Activated naive CD4-positive, alpha-beta T cell (primary cell): ENCODE measurements at places on chromosomes 12 and 14.

DNA sequence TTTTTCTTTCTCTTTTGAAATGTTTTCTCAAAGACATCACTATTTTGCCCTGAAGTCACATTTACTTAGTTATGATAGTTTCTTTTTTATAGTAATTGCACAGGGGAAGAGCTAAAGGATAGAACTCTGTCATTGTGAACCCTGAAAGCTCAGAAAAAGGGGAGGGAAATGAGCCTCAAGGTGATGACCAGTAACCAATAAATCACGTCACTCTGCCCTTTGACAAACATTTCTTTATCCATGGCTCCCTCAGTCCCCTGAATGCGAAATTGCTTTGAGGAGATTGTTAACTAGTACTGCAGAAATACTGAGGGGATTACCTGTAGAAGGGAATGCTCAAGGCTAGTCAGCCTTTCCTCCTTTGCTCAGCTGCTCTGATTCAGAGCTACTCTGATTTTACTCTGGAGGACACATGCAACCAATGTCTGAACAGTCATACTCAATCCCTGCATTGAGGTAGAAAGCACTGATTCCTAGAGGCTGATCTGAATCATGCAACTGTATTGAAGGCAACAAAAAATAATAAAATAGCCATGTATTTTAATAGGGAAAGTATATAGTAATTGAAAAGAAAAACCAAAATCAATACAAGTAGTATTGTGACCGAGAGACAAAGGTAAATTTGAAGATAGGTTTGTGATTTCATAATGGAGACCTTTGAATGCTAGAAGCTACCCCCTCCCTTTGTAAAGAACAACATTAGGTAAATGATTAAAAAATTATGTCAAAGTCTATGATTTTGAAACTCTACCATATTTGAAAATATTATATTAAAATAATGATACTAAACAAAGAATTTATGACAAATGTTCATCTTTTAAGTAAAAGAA lies 24.7 kb downstream of the SLCO1B1 start:
- no peak for DNase-seq

DNA sequence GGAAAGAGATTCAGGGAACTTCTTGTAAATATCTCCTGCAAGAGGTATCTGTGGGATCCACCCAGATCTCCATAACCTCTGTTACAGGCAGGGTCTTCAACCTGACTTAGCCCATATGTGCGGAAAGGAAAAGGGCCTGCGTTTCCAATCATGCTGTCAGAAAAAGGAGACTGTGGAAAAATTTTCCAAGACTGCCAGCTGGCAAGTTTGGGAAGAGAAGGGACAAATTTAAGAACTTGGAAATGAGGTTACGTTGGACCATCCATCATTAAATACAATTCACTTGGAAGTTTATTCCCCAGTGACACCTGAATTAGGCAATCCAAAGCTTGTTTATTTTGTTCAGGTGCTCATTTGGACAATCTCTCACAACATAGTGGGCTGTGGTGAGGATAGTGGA lies 13.9 kb downstream of the PTHLH start:
- no peak for DNase-seq

DNA sequence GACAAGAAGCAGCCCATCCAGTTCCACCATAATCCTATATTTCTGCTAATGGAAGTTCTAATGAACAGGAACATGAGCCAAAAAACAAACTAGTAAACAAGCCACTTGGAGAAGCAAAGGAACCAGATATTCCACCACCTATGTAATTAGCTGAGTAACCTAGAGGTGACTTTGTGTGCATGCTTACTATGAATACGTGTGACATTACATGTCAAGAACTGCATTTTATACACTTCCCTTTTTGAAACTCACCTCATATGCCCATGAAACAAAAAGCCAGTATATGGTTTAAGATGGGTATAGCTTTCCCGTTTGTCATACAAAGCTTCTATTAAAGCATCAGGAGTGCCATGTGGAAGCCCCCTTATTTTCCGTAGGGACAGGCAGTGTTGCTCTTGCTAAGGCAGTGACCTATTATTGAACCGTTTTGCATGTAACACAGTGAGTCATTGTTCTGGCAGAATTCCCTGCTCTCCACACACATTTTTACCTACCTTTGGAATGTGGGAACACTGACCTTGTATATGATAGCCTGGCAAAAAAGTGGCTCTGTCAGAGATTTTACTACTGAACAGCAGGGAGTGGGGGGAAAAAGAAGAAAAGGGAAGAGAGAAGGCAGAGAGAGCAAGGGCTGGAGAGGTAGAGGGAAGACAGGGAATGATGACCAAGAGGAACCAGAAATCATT lies 34.8 kb upstream of the FRMD6 start:
- DNase-seq, result no peak

DNA sequence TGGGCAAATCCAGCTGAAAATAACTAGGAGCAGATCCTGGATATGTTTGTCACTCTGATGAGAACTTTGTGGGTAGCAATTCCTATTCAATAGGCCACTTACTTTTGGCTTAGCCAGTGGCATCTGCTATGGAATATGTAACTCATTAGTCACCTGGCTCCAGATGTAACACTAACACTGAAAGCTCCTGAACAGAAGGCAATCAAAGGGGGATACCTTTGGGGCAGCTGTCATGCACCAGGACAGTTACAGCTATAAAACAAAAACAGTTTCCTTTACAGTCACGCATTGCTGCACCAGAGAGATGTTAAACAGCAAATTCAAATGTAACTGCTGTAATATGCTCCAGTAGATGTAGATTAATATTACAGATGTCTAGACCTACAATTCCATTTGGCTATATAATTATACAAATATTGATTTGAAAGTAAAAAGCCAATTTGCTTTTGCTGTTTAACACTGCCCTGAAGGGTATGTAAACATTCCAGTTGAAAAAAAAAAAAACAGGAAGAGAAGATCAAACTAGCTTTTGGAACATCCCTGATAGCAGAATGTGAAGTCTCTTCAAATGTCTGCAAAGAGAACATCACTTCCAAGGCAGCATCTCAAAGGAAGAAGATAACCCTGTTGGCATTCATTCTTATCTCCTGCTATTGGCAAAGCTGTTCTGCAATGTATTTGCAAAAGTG lies 18.4 kb downstream of the RACGAP1 start:
- DNase-seq, result no peak

GRCh38 chr12:102970780-102971179 lies 13.3 kb downstream of the ASCL1 start:
- DNase-seq, result no peak

DNA sequence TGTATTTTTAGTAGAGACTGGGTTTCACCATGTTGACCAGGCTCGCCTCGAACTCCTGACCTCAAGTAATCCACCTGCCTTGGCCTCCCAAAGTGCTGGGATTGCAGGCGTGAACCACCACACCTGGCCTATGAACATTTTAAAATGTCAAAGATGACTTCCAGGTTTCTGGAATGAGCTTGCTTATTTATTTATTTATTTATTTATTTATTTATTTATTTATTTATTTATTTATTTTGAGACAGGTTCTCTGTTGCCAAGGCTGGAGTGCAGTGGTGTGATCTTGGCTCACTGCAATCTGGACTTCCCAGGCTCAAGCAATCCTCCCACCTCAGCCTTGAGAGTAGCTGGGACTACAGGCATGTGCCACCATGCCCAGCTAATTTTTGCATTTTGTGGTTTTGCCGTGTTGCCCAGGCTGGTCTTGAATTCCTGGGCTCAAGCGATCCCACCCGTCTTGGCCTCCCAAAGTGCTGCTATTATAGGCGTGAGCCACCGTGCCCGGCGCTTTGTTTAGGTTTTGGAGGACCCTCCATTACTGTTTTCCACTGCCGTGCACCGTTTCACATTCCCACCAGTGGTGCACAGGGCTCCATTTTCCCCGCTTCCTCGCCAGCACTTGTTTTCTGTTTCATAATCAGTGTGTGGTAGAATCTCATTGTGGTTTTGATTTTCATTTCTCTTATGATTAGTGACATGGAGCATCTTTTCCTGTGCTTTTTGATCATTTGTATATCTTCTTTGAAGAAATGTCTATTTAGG lies 6.4 kb upstream of the CFAP251 start:
- no peak for DNase-seq

DNA sequence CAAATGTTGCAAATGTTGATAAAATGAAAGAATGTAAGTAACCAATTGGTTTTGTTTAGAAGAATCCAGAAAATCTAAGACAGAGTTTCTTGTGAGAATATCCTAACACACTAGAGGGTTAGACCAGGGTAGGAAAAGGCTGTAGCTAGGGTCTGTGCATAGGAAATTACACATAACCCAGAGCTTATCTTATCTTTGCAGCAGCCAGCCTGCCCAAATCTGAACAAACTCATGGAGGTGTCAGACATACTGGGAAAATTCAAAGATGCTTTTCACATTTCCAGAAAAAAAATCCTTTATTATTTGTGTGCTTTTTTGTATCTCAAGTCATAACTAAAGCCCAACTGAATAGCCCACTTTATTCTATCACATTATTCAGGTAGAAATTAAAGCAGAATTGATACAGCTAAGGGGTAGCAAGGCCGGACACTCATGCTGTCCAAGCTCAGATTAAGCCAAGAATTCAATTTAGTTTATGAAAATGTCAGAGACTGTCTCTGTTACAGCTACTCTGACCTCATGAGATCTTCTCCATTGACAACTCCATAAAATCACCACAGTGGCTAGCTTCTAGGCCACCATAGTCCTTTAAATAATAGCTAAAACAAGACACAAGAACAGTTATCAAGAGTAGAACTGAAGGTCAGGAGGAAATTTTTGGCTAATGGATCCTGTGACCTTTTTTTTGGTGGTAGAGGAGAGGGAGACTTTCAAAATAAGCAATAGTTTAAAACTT lies 169.6 kb upstream of the RASSF8 start:
- no peak for DNase-seq

DNA sequence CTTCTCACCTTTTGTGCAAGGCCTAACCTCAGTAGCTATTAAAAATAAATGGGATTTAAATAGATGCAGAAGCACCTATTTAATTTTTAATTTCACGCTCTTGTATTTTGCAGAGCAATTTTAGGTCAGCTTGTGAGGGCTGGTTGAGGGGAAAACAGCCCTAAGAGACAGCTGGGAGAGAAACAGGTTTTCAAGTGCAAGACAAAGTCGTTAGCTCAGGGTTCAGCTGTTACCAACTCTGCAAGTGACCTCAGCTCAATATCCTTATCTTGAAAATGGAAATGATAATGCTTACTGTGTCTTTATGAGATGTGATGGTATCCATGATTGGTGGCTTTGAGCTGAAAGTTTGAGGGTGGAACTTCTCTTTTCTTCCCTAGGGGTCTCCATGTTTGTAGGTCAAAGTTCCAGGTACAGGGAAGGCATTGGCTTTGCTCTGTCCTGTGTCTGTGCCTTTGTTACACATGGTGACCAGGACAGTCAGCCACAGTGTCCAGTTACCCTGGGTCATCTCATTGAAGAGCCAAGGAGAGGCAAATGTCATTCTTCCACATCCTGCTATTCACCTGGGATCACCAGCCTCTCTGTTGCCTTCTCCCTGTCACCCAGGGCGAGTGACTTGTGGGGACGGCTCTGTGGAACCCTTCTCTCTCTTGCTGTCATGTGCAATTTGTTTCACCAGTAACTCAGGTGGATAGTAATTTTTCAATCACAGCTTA lies 100.3 kb downstream of the SAMD4A start:
- DNase-seq, result no peak

DNA sequence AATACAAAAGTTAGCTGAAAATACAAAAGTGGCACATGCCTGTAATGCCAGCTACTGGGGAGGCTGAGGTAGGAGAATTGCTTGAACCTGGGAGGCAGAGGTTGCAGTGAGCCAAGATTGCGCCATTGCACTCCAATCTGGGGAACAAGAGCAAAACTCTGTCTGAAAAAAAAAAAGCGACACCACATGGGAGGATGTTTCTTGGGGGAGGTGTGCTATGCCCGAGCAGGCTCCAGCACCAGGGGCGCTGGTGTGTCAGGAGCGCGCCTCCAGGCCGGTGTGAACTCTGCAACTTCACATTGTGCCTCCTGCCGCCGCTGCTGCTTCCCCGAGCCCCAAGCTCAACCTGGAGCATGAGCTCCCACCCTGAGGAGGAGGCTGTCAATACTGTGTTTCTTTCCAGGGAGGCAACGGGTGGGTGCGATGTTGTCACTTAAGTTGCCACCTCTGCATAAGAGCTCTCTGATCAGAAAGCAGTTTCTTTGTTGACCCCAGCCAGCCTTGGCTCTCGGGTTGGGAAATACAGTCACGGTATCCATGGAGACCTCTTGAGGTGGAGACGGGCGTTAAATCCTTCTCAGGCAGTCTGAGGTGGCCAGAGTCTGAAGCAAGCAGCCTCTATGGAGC lies 18.9 kb downstream of the DEGS2 start:
- DNase-seq, result no peak

GRCh38 chr14:53516261-53516774 lies 363.2 kb upstream of the DDHD1 start:
- no peak for DNase-seq

- DNase-seq, result no peak
Observed at GRCh38 chr14:79586989-79587598, 624.2 kb downstream of the DIO2 start.

GRCh38 chr14:102208741-102209140 lies 69.0 kb downstream of the WDR20 start:
- DNase-seq, result no peak

- no peak for DNase-seq
Observed at GRCh38 chr14:45610318-45610717, 357.3 kb upstream of the MIS18BP1 start.

DNA sequence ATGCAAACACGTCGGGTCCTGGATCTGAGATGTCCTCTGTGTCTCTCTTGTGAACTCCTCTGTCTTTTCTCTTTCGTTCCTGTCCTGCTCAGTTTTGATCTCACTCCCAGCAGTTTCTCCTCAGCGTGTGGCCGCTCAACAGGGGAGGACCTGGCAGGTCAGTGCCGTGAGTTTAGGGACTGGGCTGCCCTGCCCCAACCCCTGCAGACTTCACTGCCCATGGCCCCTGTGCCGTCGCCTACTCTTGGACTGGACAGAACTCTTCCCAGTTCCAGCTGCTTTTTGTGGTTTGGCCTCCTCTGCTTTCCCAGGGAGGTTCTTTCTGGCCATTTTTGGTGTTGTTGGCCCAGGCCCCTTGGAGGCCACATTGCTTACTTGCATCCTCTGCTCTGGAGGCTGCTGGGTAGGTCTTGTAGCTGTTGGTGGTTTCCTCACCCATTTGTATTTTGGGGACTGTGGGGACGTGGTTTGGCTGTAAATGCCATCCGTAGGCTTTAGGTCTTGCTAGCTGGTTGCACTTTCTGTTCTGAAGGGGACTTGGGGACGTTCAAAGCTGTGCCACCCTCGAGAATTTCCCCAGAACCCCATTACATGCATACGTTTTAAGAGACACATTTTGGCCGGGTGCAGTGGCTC lies 20.0 kb upstream of the DNAH10 start:
- DNase-seq, result no peak

GRCh38 chr12:19190292-19191031 lies 60.9 kb downstream of the PLEKHA5 start:
- DNase-seq, result no peak

DNA sequence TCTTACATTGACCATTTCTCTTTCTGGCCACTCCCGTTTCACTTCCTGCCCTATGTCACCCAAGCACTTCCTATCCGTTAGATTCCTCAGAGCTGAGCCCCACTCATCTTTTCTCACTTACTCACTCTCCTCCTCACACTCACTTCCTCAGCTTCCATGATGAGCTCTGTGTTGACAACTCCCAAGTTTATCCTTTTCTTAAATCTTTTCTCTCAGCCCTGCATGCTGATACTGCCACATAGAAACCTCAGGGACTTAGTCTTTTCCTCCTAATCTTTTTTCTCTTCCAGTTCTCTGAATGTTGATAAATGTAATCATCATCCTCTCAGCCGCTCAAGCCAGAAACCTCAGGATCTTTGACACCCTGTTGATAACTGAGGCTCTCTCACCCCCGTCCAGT lies 99.6 kb downstream of the ANO6 start:
- DNase-seq, result no peak

GRCh38 chr12:122129131-122129530 lies 44.9 kb downstream of the IL31 start:
- DNase-seq, result no peak
